ENCODE measurements at places on chromosomes 7 and 10.

DNA sequence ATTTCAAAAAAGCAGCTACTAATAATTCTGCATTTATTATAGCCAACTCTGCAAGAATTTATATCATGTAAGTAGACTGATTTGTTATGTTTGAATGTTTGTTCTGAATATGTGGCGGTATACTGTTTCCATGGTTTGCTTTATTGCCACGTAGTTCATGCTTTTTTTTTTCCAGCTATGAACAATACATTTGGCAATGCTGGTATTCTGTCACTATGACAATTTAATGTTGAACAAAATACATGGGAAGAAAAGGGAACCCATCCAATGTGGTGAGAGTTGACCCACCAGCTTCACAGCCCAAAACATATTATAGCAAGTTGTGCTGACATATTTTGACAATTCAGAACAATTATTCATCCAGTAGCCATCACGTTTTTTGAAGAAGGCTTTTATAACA is 145.6 kb downstream of the CCDC71L start:
- DNase-seq = no peak

- DNase-seq = no peak
Observed at GRCh38 chr10:8060010-8060703, 5.7 kb downstream of the GATA3 start.

- DNase-seq = no peak
Observed at GRCh38 chr7:14839307-14839706, 63.2 kb downstream of the DGKB start.

GRCh38 chr10:117167789-117168674 is 29.3 kb upstream of the KCNK18 start:
- DNase-seq = no peak

DNA sequence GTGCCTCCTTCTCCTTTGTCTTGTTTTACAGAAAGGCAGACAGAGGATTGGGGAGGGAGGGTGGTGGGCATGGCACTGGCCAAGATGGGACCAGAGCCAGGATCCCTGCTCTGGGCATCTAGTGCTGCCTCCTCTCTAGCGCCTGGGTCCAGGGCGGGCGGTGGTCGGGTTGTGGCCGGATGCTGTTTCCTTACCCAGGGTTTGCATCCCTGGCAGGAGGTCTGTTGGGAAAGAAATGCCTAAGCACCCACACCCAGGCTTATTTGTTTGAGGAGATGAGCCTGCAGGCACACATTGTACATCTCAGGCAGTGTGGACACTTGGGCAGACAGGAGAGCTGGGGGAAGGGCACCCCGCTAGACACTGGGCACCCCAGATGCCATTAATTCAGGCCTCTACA is 102.3 kb upstream of the PCBD1 start:
- no peak for DNase-seq

- no peak for DNase-seq
Observed at GRCh38 chr10:95286707-95287106, 4.1 kb downstream of the PDLIM1 start.
